ENCODE measurements at places on chromosomes 6 and 20. TPM values are rescaled to one million over a fixed set of nuclear protein-coding genes. Genes with fewer than 3 reads are reported as not detected.

GRCh38 chr6:169427856-169428255, 174.2 kb upstream of the THBS2 start:
- peak overlapping the region; percentile 10 for H3K27ac ChIP-seq
- no peaks in the 10 kb centered on the region for H3K4me1 ChIP-seq
- H3K36me3 ChIP-seq, result no peaks in the 10 kb centered on the region
- DNase-seq, result peak; percentile 58

- no peaks in the 10 kb centered on the region for H3K27me3 ChIP-seq
- peak; percentile 55 for DNase-seq
- H3K36me3 ChIP-seq, result no peaks in the 10 kb centered on the region
- no peaks in the 10 kb centered on the region for H3K4me1 ChIP-seq
- H3K27ac ChIP-seq, result no peak overlapping the region
Observed at GRCh38 chr6:53943395-53943794, 148.6 kb downstream of the LRRC1 start.

GRCh38 chr6:111845441-111845871, 27.8 kb downstream of the FYN start:
- H3K36me3 ChIP-seq, result no peaks in the 10 kb centered on the region
- H3K4me3 ChIP-seq, result no peak overlapping the region
- peaks cover 22% of the 10 kb centered on the region for H3K4me1 ChIP-seq

Gene SLC26A8
- total RNA-seq, result 0.34 TPM

Measured in lung (tissue), 17 donors.